ENCODE measurements at places on chromosomes 7 and 10.
A peak's percentile ranks its signal among the peaks of the same experiment; 100 is the strongest.

GRCh38 chr7:41955893-41956675 is 253.2 kb upstream of the INHBA start:
- DNase-seq = peak; percentile 96

DNA sequence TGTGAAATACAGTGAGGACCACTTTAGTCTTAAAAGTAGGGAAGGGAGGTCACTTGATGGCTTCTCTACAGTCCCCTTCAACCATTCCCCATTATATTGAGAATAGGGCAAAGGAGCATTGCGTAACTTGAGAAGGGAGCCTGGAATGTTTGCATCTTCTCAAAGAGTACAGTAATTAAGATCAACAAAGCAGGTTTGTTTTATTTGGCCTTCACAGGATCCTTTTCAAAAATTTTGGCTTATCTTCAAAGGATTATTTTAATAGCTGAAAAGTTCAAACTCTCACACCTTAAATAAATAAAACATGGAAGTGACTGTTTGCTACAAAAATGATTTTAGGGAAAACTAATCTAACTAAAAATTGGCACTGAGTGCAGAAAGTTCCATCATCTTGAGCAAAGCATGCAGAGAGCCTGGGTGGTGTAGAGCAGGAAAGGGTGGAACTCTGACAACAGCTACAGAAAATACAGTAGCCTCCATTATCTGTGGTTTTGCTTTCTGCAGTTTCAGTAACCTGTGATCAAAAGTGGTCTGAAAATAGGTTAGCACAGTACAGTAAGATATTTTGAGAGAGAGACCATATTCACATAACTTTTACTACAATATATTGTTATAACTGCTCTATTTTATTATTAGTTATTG is 214.0 kb downstream of the MDFIC start:
- no peak for DNase-seq

- no peak for DNase-seq
Observed at GRCh38 chr10:116780691-116781205, 38.4 kb upstream of the HSPA12A start.

GRCh38 chr7:50317221-50317678 is 12.7 kb downstream of the IKZF1 start:
- DNase-seq = no peak

DNA sequence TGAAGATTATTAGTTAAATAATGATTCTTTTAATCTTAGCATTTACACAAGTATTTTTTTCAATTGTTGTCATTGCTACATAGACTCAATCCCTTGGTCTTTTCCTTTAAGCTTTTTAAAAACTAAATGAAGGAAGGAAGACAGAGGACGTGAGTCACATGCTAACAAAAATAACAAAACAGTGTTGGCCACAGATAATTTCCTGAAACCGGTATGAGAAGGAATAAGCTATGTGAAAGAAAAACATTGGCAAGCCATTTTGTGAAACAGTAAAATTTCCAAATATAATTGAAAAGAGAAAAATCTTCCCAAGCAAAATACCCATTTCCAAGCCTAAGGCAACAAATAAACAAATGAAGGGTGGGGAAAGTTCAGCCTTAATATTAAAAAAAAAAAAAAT is 223.0 kb downstream of the AHR start:
- no peak for DNase-seq

DNA sequence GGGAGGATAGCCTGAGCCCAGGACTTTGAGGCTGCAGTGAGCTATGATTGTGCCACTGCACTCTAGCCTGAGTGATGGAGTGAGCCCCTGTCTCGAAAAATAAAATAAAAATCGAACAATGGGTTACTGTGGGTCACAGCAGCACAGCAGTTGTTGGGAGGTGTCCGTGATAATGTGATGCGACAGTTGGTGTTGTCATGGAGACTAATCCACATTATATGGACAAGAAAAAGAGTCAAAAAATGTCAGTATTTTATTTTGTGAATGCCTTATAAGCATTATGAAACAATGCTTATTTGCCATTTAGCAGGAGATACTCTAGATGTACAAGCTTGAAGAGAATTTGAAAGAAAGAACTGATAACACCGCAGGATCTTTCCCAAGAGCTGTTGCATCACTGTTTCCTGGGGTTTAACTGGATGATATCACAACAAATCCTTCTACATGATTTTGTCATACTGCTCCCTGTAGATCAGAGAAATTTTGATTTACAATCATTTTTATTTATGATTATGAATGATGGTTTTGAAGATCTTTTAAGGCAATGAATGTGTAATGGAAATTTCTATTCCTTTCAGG is 195.4 kb downstream of the BAMBI start:
- DNase-seq = no peak

DNA sequence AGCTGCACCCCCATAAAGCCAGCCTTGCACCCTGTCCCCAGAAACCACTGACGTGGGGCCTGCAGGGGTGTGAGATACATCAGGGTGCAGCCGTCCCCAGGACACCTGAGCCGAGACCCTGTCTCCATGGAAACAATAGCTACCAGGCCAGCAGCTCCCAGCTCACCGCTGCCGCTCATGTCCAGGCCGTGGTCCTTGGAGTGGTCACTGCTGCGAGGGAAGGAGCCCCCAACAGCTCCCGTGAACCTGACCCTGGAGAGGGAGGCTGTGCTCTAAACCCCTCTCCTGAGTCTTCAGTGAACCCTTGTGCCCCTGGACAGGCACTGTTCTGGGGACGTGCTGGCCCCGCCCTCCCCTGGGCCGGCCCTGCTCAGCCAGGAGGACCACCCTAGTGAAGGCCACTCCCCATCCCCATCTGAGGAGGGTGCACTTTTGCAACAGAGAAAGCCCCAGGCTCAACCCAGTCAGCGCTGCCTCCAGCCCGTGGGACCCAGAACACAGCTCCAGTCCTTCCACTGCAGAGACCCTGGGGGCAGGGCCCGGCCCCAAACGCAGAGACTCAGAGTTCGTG is 19.6 kb upstream of the INPP5A start:
- DNase-seq = no peak

DNA sequence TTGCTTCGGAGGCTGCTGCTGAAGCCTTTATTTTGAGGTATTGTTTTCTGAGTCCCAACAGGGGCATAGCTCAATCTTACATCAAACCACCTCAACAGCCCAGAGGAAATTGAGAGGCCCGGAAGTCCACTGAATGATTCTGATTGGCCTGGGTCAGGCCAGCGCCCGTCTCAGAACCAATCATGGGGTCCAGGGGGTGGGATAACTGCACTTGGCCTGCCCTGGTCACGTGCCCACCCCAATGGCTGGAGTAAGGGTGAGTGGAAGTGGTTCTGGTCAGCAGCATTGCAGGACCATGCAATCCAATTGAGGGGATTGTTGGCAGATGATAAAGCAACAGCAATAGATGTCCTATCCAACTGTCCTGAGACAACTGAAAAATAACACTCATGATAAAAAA is 190.6 kb downstream of the HERPUD2 start:
- DNase-seq = no peak

DNA sequence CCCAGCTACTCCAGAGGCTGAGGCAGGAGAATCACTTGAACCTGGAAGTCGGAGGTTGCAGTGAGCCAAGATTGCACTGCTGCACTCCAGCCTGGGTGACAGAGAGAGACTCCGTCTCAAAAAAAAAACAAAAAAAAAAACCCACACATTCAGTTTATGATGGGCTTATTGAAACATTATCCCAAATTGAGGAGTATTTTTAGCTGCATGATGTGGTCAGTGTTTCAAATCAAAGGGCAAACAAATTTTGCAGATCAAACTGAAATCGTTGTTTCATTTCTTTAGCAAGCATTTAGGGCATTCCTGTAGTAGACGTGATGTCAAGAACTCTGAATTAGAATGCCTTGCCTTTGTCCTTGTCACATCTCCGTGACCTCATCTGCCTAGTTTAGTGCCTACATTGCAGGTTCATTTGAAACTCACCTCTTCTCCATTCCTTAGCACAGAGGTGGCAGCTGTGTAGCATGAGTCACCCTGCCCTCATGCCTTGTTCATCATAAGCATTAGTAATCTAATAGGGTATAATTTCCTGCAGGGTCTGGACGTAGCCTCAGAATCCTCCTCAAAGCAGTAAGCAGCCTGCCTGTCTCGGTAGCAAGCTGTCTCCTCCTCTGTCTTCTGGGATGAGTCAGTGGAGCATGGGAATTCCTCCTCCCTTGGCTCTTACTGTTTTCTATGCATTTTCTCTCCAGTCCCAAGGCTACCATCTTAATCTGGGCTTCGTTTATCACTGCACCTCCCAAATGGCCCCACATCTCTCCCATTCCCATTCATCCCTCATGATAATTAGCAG is 73.8 kb downstream of the CUL1 start:
- no peak for DNase-seq

GRCh38 chr10:44908066-44908749 is 2.9 kb upstream of the TMEM72 start:
- peak; percentile 40 for DNase-seq

Measured in right lung (tissue), 10 donors.